NCI-H1436 treated with DMSO at 0.1 percent for 48 hours (cell line): ENCODE measurements at places on chromosomes 7 and 10.
A peak's percentile ranks its signal among the peaks of the same experiment; 100 is the strongest.

DNA sequence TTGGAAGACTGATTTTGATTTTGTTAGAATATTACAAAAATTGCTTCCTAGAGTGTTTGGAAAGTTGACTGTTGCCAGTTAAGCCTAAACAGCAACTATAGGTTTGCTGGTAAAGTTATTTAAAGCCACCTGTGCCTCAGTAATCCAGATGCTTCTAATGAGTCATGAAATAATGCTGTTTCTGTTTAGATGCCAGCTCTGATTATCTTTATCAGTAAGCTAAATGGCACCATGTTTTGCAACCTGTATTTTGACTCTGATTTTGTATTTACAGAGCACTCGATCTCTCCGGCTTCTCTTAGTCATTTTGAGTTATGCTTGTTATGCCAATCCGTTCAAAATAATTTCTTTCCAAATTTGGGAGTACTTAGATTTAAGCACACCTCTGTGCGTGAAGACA is 366.1 kb downstream of the EXOC4 start:
- DNase-seq, result peak; percentile 23

DNA sequence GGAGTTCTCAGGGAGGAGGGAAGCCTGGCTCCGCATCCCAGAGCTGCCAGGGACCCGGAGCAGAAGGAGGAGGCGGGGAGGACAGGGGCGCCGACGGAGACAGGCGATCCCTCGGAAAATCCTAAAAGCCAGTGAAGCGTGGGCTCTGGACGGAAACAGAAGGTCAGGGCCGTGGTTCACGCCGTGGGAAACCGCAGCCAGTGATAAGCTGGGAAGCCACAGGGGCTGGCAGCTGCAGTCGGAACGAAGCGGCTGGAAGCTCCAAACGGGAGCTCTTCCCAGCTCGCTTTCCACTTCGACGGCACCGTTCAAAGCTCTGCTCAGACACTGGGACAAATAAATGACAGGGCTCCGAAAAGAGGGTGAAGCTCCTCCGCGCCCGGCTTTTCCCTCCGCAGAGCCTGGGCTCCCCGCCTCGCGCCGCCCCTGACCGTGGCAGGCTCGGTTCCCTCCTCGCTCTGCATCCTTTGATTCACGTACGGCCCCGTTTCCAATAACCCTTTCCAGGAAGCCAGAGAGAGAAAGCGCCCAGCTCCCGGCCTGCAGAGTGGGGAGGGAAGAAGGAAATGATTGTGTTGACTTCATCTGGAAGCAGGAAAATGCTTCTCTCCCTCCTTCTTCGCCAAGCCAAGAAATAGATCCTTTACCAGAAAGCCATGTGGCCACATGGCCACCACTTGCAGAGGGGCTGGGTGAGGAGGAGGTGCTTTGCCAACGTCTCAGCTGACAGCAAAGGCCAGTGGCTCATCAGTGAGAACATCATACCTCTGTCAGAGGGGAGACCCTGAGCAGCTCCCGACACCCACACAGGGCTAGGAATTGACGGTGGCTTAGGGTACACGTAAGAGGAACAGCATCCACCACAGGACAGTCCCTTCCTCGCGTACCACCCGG is 57.4 kb downstream of the ADRB1 start:
- DNase-seq, result no peak

- no peak for DNase-seq
Observed at GRCh38 chr7:132573251-132573955, 2.9 kb downstream of the PLXNA4 start.

DNA sequence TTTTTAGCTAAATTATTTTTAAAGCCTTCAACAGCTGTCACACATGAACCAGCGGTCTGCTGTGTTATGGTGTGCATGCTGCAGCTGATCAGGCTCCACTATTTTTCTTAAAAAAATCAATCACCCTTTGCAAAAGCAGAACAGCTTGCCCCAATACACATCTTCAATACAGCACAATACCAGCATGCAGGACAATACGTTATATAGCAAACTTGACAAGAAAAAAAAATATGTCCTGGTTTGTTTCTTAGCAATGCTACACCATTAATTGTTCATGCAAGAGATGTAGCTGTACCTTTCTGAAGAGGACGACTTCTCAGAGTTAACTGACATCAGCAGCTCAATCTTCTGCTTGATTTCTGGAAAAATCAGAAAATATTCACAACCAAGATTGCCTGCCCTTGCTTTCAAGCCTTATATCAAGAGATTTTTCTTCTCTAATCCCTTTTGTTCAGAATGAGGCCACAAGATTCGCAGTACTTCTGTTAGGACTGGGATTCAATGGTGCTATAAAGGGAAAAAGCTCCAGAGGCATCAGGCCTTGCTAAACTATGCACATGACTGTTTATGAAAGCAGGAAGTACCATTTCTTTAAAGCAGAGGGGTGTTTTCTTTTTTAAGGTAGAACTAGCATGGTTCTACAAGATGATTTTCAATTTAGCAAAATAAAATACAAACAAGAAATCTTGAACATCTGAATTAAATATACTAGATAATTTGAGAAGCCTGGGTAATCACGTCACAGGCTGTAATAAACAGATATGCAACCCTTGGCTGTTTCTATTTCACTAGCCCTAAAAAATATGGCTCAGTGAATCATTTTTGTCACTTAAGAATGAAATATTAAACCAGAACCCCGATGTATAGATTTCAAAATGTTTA is 120.0 kb downstream of the SRPK2 start:
- DNase-seq, result no peak

DNA sequence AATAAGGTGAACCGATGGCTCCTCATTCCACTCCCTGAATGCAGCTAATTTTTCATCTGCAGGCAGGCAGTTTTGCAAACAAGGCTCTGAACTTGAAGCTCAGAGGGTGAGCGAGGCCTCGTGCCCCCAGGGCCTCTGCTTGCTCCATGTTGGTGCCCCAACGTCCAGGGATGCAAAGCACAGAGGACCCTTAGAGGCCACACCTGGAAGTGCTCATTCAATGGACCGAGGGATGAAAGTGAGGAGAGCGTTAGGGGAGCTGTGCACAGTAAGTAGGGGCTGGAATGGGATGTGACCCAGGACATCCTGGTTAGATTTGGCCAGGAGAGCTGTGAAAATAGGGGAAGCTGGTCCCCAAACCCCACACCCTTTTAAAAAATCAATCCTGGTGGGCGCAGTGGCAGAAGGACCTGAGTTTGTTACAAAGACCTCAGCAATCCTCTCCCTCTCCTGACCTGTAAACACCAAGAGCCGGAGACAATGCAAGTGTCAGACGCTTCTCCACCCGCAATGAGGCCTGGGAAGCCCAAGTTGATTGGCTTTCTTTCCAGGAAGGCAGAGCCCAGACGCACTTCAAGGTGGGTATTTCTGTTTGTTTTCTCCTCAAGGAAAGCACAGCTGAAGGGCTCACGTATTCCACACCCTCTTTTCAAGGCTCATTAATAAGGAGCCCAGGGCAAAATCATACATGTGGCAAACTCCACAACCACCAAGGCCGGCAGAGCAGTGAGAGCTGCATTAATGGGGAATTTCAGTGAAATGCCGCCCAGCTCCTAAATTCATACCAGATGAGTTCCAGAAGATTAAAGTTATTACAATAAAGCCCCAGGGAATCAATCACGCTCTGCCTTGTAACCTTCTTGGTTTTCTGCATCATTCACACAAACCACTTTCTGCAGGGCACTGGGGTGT is 14.1 kb upstream of the CXCL12 start:
- no peak for DNase-seq
